Stimulated activated CD8-positive, alpha-beta memory T cell treated with anti-CD3 and anti-CD28 coated beads, Interleukin-7, amount 100 ng/mL, for 4 hours (primary cell): ENCODE measurements at places on chromosomes 1 and 21.

DNA sequence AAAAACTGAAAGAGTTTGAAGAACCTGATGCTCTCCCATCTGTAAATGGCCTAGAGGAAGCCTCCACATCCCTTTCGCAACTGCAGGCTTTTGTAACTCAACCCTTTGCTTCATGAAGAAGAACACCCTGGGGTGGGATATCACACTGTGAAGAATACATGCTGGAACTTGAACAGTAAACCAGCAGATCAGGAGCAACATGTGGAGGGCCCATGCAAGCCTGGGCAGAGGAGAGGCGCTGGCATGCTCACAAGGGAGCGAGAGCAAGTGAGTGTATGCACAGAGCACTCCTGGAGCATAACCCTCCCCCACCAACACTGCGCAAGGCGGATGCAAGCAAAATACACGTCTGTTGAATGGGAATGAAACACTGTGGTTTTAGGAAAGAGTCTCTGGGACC is 24.6 kb upstream of the SPAG17 start:
- DNase-seq, result no peak

GRCh38 chr1:227900571-227901051 is 47.1 kb downstream of the WNT9A start:
- no peak for DNase-seq

DNA sequence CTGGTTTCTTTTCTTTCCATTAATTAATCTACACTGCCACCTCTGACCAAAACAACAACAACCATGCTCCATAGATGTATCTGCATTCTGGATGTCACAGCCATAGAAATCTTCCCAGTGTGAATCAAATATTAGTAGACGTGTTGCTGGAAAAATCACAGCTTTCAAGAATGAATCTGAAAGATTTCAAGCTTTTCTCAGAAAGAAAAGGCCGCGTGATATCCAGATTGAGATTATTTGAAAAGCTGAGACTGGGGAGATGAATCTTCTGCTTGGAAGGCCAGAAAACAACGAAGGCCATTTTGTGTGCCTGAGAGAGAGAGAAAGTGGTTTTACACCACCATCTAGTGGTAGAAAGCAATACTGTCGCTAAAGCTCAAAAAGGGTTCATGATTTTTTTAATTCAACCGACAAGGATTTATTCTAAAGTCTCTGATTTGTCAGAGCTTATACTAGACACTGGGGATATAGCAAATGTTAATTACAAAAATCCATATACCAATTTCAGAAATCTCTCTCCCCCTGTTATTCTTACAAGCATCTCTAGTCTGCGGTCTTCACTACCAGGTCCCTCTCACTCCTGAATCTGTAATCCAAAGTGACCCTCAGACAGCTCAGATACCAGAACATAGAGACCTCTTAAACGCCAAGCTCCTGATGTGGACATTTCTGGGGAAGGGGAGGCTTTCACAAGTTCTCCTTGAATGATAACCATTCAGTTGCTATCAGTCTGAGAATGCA is 87.5 kb upstream of the SGIP1 start:
- no peak for DNase-seq

DNA sequence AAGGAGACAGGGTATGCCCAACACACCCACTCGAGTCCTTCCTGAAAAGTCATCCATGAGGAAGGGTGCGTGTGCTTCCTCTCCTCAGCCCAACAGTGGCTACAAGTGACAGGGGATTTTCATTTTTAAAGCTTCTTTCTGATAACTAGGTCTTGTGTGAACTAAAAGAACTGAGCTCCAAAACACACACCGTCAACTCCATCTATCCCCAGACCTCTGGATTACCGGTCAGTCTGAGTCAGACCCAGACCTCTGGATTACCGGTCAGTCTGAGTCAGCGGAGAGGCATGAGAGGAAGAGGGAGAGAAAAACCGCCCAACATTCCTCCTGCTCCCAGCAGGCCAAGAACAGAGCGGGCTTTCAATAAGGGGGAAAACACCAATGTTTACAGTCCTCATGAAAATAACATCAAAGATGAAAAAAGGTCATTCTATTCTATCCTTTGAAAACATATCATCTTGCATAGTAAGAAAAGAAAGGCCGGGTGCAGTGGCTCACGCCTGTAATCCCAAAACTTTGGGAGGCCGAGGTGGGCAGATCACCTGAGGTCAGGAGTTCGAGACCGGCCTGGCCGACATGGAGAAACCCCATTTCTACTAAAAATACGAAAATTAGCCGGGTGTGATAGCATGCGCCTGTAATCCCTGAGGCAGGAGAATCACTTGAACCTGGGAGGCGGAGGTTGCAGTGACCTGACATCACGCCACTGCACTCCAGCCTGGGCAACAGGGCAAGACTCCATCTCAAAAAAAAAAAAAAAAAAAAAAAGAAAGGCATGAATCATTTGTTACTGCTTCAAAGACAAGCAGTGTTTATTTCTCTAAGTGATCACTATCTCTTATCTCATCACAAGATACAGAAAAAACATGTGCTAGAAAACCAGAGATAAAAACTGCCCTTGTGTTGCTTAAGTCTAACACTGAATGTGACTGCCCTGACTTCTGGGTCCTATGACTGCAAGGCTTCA is 3.4 kb downstream of the PTTG1IP start:
- no peak for DNase-seq

DNA sequence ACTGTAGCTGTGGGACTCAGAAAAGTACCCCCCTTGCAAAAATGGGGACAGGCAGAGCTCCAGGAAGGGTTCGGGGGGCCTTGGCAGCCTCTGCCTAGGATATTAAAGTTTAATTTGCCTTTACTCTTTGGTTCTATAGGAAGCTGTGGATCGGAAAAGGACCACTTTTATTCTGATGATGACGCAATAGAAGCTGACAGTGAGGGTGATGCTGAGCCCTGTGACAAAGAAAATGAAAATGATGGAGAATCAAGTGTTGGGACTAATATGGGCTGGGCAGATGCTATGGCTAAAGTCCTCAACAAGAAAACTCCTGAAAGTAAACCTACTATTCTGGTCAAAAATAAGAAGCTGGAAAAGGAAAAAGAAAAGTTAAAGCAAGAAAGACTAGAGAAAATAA is 17.1 kb downstream of the RRP15 start:
- DNase-seq, result no peak
